Cardiac ventricle fibroblast (primary cell): ENCODE measurements at places on chromosomes 5 and 9. TPM values are rescaled to one million over a fixed set of nuclear protein-coding genes. Genes with fewer than 3 reads are reported as not detected.

DUSP1 gene
- total RNA-seq: 156 and 188 TPM in 2 replicates

TRIM7 gene
- 0.29 and 0.31 TPM in 2 replicates for total RNA-seq

PCDHGC3 gene
- total RNA-seq: 95.9 and 108 TPM in 2 replicates

CTNND2 gene
- total RNA-seq: not detected in 2 replicates

DBH gene
- not detected in 2 replicates for total RNA-seq

PPP3R2 gene
- total RNA-seq: not detected in 2 replicates

C5orf58 gene
- not detected in 2 replicates for total RNA-seq

FAM170A gene
- total RNA-seq: not detected in 2 replicates

LEAP2 gene
- 0.10 and 0.37 TPM in 2 replicates for total RNA-seq

TBC1D13 gene
- 12.9 and 18.2 TPM in 2 replicates for total RNA-seq

PLAC8L1 gene
- not detected in 2 replicates for total RNA-seq

BHMT2 gene
- 3.2 and 5.6 TPM in 2 replicates for total RNA-seq

PSAT1 gene
- total RNA-seq: 17.8 and 21.4 TPM in 2 replicates

HMCN2 gene
- 0.06 TPM in 1 of 2 replicates, not detected in the other for total RNA-seq

AFAP1L1 gene
- total RNA-seq: 28.3 and 33.6 TPM in 2 replicates

PCDHGA1 gene
- total RNA-seq: 0.19 and 1.3 TPM in 2 replicates

SREK1IP1 gene
- 6.2 and 7.6 TPM in 2 replicates for total RNA-seq

IL13 gene
- total RNA-seq: not detected in 2 replicates

SVEP1 gene
- total RNA-seq: 150 and 157 TPM in 2 replicates
